ENCODE measurements at places on chromosomes 3 and 15.

DNA sequence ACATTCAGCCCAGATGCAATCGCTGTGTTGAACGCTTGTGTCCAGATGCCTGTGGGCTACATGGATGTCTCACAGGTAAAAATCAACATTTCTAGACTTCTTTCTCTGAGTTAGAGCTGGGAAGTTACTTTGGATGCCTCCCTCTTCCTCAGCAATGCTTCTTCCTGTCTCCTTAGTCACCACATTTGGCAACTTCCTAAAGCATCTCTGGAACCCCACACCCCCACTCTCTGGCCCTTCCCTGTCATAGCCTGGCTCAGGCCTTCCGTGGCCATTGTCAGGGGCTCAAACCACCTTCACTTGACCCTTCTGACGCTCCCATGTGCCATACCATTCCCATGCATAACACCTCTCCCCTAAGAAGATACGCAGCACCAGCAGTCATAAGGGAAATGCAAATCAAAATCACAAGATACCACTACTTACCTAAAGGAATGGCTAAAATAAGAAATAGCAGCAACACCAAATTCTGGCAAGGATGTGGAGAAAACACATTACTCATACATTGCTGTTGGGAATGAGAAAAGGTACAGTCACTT, 21.6 kb upstream of the RGMA start:
- no peak for DNase-seq

DNA sequence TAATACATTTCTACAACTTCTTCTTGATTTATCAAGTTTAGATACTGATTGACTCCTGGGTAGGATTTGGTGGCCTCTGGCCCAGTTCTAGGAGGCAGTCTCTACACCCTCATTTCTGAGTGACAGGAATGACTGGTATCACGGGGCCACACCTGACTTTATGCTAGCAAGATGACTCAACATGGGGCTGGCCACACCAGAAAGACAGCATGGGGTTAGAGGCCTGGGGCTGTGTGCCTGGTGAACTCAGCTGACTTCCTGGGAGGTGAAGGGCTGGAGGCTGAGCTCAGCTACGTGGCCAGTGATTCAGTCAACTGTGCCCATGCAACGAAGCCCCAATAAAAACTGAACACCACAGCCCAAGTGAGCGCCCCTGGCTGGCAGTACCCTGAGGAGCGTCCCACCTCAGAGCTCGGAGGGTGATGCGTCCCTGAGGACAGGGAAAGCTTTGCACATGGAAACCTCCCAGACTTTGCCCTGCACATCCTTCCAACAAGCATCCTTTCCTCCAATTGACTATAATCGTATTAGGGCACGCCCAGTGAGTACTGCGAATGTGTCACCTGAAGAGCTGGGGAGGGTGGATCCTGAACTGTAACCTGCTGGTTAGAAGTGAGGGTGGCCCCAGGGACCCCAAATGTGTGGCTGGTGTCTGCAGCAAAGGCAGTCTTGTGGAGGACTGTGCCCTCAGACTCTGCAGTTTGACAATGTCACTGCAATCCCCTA, 57.2 kb downstream of the NIPA2 start:
- no peak for DNase-seq

GRCh38 chr3:78792212-78792611, 975.6 kb downstream of the ROBO1 start:
- DNase-seq = no peak

DNA sequence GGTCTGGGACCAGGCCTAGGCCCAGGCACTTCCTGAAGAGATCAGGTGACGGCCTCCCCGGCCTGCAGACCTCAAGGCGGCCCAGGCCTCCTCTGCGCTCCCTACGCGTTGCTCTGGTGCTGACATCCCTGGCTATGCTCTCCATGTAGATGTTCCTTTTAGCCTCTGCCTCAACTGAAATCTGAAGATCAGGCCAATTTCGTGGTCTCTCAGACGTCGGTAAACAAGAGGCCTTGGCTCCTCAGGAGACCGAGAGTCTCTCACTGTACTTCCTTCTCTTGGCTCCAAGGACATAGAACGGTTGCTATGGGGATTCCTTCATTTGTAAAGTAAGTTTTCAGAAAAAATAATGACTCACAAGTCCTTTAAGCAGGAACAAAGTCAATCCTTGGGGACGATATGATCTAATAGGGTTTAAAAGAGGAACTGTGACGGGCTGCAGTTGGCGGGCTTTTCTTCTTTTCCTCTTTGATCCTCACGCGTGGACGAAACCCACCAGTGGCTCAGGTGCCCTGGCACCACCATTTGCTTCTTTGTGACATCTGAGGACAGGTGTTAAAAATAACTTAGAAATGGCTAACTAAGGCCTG, 55.6 kb upstream of the CGNL1 start:
- no peak for DNase-seq

- DNase-seq = no peak
Measured at GRCh38 chr3:30604558-30604957, 1.8 kb upstream of the TGFBR2 start.

GRCh38 chr3:14922863-14923262, 24.5 kb upstream of the NR2C2 start:
- DNase-seq = no peak

- DNase-seq = no peak
Measured at GRCh38 chr15:97026781-97027180, 696.3 kb downstream of the NR2F2 start.

GRCh38 chr15:101307048-101307896, 12.2 kb upstream of the SNRPA1 start:
- no peak for DNase-seq

DNA sequence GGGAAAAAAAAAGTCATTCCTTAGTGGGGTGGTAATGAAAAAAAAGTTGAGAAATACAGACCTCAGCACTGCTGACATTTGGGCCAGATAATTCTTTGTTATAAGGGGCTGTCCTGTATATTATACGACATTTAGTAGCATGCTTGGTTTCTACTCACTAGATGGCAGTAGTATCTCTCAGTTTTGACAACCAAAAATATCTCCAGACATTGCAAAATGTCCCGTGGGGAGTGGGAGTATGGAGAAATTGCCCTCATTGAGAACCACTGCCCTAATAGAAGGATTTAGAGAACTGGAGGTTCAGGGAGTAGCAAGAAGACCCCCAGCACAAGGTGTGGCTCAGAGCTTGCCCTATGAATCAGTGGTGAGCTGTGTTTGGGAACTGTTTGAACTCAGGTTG, 28.6 kb upstream of the TEX264 start:
- no peak for DNase-seq

DNA sequence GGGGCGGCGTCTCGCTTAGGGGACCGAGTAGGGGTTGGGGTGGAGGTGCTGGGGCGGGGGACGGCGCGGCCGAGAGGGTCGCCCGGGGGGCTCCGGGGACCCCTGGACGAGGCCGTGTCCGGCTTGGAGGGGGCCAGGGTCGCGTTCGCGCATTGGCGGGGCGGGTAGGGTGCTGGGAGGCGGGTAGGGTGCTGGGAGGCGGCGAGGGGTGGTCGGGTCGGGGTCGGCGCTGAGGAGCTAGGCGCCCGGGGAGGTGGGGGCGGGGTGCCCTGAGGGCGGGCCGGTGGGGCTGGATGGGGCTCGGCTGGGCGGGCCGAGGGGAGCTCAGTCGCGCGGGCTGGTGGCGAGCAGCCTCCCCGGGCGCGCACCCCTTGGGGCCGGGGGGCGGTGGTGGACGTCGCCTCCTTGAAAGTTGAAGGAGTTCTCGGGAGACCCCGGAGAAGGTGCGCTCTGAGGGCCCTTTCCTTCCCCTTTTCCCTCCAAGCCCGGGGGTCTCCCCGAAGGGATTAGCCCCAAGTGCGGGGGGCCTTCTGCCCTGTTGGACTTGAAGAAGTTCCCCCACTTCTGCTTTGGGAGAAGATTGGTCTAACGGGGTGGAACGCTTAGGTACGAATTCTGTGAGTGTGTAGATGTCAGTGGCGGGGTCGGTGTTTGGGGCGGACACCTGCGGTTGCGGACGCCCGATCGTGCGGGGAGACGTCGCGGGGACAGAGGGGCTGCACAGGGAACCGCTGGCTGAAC, 543 bp downstream of the MEF2A start:
- peak; percentile 33 for DNase-seq

- no peak for DNase-seq
Measured at GRCh38 chr3:193894121-193894863, 241.7 kb upstream of the HES1 start.

DNA sequence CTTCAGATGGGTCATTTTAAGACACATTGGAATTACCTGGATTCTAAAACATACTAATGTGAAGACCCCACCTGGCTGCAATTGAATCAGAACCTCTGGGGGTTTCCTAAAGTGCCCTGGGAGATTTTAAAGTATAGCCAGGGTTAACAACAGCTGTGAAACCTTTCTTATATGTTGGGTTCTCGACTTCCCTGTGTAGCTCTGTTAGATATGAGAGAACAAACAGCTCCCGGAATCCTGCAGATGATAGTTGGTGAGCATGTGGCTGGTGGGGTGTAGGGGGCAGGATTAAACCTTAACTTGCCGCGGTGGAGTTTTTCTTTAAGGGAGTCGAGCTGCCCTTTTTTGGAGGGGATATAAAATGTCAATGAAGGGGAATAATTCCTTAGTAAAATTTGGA, 12.1 kb downstream of the PLCL2 start:
- DNase-seq = no peak

DNA sequence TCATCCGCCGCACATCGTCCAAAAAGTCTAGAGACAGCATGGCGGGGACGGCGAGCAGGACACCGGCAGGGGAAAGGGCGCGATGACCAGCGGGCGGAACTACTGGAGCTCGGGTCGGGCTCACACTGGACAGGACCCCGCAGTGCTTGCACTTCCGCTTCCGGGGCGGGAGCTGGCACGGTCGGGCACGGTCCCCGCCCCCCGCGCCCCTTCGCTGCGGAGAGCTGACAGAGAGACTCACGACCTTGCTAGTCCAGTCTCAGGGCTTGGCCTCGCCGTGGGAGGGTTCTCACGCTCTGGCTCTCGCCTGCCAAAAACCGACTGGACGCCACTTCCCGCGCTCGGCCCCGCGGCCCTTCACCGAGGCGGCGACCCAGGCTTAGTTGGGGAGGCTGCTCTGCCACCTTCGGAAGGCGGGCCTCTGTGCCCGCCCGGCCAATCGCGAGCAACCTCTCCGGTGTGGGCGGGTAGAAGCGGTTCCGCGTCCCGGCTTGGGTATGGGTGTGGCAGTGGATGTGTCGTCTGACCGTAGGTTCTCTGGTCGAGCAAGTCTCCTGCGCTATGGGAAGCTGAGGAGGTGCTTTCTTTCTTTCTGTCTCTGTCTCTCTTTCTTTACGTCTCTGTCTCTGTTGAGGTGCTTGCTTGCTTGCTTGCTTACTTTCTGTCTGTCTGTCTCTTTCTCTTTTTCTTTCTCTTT, at the start of gene SEC11A:
SEC11A (minus strand) TSS at position 104 of the 697 bp plus-strand sequence; CDS start at position 40, 64 bp downstream.
- DNase-seq = peak; percentile 95

DNA sequence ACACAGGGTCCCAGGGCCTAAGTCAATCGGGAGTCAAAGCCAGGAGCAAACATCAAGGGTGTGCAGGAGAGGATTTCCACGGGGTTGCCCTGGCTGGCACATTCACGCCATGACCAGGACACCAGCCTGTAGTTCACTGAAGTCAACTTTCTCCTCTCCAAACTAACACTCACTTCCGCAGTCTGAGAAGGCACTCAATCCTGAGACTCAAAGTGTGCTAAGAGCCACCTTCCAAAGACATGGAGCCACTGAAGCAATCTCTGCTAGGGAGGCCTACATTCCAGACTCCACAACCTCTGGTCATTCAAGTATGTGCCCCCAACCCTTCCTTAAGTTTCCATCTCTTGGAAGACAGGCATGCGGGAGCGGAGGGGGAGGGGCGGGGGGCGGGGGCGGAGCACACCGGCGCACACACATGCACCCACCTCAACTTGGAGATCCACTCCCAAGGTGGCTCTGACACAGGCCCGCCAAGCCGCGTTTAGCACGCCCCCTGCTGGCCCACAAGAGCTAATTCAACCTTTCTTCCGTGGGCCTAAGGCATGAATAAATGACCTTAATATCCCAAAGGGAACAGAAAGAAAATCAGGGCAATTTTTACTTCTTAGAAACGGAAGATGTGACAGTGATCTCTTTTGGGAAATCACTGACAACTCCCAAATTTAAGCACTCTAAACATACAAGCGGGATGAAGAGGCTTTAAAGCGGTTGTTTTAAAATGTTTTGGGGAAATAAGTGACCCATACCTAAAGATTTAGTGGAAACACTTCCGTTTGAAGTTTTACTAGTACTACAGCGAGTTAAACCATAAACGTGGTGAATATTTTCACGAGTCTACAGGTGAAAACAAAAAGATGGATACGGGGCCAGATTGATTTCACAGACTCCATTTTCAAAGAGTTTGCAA, 162.5 kb upstream of the CHRNA7 start:
- peak; percentile 72 for DNase-seq

- DNase-seq = no peak
Measured at GRCh38 chr3:104796556-104796955, 570.2 kb upstream of the ALCAM start.

DNA sequence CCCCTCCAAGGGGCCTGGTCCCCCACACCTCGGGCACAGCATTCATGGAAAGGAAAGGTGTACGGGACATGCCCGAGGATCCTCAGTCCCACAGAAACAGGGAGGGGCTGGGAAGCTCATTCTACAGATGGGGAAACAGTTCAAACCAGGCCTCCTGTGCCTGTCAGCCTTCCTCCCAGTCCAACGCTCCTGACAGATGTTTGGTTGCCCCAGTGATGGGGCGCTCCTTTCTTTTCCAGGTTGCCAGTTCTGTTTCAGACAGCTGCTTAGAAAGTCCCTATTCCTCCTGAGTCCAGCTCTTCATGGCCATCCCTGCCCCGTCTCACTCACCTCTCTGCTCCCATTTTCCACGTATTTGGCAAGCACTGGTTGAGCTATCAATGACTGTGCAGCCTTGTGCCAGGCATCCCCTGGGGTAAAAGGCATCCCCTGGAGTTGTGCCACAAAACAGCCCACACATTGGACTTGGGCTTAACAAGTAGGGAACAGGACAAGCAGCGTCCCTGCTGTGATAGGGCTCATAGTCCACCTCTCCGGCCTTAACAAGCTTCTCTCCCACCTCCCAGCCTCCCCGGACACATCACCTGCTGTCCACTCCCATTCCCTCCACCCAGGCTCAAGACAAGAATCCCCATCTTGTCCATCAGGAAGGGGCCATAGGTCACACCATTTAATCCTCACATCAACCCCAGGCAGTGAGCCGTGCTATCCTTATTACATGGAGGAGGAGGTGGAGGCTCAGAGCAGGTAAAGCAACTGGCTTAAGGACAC, 6.6 kb downstream of the OXTR start:
- no peak for DNase-seq

DNA sequence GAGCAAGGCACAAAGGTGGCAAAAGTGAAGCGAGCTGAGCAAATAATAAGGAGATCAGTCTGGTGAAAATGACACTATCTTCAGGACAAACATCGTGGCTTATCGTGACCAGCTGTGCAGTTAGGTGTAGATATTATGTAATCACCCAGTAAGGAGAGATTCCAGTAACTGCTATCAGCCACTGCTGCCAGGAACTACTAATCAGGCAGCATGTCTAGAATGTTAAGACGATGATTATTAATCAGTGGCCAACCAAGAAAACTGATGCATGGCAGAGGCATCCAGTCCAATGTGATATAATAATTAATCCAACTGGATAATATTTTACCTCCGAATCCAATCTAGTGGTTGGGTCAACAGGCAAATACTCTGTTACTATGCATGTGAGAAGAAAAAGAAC, 252.7 kb upstream of the ZPLD1 start:
- no peak for DNase-seq

Data from WERI-Rb-1 (cell line).